ENCODE measurements at places on chromosomes 16 and 17.

- no peak for DNase-seq
Measured at GRCh38 chr16:88349153-88349902, 33.4 kb upstream of the ZNF469 start.

DNA sequence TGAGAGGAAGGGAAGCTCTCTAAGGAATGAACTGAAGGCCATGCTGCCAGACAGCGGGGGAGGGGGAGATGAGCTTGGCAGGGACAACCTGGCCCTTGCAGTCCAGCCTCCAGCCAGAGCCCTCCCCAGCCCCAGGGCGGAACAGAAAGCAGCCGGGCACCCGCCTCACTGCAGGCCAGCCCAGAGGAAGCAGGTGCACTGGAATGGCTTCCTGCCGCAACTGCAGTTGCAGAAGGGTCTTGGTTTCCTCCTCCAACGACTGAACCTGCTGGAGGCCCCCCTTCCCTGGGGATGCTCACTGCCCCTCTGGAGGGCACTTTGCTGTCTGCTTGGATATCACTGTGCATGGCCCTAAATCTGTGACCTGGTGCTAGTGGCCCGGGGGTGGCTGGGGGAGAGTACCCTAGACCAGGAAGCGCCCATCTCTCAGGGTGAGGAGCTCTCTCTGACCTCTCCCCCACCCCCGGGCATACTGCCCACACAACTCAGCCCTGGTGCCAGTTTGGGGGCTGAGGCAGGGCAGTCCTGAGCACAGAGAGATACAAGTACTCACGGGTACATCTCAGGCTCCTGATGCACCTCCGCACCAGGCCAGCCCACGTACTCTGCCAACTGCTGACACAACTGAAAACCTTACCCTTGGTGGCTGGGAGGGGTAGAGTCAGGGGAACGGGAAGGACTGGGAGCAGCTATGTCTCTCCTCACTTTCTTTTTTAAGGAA lies 41.1 kb downstream of the MYO18A start:
- DNase-seq = no peak

- DNase-seq = no peak
Measured at GRCh38 chr16:29198731-29199521, 207.6 kb downstream of the NPIPB11 start.

DNA sequence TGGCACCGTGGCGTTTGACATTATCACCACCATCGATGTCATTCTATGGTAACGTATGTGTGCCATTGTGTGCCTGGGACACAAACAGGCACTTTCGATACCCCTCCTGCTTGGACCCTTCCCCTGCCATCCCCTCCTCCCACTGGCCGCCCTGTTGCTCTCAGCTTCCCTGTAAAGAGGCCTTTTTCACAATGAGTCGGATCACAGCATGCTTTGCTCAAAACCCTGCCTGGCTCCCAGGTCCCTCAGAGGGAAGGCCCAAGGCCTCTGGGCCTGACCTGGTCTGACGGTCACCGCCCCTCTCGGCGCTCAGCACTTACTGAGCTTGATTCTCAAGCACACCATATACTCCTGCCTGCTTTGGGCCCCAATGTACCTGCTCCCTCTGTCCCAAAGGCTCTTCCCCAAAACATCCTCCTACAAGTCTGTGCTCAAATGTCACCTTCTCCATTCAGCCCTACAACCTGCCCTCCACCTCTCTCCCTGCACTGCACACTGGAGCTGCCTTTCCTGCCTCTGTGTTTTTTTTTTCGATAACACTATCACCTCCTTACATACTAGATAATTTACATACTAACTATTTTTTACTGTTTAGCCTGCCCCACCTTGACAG lies 303.8 kb downstream of the SOX9 start:
- no peak for DNase-seq

DNA sequence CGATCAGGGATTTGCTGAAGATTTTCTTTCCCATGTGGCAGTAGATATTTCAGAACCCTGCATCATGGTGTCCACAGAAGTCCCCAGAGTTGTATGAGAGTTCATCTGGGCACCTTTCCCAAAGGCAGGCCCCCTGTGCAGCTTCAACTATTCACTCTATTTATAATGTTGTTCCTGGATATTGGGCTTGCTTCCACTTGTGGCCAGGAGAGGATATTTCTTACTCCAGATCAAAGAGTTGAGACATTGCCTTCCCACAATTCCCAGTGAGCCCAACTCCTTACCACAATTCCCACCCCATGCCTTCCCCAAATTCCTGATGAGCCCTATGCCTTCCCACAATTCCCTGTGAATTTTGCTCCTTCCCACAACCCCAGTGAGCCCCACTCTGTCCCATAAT lies 206.9 kb downstream of the WWOX start:
- DNase-seq = no peak

- DNase-seq = no peak
Measured at GRCh38 chr17:13743906-13744305, 142.2 kb upstream of the HS3ST3A1 start.

- no peak for DNase-seq
Measured at GRCh38 chr17:77163001-77163400, 22.2 kb downstream of the SEC14L1 start.

GRCh38 chr16:8958344-8959167 lies 5.2 kb downstream of the USP7 start:
- DNase-seq = no peak

- no peak for DNase-seq
Measured at GRCh38 chr17:41730479-41730878, 4.0 kb downstream of the HAP1 start.

GRCh38 chr16:56145369-56145768 lies 45.9 kb upstream of the GNAO1 start:
- no peak for DNase-seq

DNA sequence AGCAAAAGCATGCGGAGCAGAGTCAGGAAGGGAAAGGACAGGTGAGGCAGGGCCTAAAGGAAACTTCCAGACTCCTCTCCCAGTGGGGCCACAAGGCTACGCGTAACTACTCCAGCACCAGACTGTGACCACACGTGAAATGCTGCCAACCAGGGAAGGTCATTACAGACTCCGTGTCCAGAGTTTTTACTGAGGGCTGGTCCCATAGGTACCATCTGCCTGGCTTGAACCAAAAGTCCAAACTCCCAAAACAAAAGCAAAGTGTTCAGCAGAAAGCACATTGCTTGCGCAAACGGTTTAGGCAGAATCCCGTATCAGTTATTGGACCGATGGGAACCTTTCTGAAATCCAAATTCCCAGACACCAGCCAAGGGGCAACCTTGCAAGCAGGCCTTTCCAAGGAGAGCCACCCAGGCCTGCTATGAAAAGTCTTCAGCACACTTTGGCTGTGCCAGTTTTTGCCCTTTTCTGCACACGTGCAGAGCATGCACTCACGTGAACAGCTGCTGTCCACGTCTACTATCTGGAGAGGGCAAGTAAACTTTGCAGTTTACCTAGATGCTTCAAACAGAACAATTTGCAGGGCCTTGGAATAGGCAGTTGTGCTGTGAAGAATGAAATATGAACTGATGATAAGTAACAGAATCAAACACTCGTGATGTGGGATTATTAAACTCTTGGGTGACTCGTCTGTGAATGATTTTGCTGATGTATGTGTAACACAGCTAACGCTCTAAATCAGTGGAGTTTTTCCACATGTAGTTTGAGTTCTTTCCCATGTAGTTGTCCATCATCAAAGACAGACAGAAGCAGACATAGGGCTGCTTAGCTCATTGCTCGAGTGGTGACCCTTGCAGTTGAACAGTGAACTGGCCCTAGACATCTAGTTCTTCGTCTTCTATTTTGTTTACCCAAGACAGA lies 58.1 kb upstream of the CRISPLD2 start:
- DNase-seq = no peak

DNA sequence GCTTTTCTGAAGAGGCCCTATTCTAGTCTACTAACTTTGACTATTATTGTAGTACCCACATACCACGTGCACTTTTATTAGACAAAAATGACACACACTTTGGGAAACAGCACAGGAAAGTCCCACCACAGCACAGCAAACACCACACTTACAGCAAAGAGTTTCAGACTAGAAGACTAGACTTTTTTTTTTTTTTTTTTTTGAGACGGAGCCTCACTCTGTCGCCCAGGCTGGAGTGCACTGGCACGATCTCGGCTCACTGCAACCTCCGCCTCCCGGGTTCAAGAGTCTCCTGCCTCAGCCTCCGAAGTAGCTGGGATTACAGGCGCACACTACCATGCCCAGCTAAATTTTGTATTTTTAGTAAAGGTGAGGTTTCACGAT lies 20.1 kb downstream of the YWHAE start:
- DNase-seq = no peak

DNA sequence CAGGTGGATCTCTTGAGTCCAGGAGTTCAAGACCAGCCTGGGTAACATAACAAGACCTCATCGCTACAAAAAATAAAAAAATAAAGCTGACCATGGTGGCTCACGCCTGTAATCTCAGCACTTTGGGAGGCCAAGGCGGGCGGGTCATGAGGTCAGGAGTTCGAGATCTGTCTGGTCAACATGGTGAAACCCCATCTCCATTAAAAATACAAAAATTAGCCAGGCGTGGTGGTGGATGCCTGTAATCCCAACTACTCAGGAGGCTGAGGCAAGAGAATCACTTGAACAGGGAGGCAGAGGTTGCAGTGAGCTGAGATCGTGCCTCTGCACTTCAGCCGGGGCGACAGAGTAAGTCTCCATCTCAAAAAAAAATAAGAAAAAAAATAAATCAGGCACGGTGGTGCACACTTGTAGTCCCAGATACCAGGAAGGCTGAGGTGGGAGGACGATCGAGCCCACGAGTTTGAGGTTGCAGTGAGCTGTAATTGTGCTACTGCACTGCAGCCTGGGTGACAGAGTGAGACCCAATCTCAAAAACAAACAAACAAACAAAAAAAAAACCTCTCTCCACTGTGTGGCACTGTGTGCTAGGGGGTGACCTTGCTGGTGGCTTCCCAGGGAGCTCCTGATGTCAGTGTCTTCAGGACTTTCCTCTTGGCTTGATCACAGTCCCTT lies 19.8 kb upstream of the MAPK3 start:
- DNase-seq = no peak

DNA sequence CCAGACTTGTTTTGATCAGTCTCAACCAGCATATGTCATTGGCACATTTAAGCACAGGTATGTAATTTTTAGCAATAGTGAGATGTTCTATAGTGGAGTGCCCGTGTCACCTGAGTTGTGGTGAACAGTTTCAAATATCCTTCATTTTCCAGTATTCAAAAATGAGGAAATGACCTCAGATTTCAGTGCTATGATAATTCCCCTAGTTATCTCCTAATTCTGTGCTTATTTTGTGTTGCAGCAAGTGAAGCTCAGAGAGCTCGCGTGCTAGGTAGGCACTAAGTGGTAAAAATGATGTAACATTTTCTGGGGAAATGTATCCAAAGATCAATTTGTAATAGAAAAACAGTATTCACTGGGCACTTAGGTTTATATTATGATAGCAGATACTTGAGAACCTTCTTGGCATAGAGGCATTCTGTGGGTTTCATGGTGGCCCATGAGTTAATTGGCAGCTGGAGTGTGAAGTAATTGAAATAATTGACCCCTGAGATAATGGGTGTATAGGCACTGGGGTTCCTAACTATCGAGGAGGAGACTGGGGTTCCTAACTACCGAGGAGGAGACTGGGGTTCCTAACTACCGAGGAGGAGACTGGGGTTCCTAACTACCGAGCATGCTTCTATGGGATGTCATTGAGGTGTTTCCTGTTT lies 159.1 kb downstream of the PRKCA start:
- no peak for DNase-seq

- no peak for DNase-seq
Measured at GRCh38 chr17:63438092-63439051, 7.7 kb downstream of the CYB561 start.

- no peak for DNase-seq
Measured at GRCh38 chr16:88487124-88487432, 34.0 kb downstream of the ZFPM1 start.

DNA sequence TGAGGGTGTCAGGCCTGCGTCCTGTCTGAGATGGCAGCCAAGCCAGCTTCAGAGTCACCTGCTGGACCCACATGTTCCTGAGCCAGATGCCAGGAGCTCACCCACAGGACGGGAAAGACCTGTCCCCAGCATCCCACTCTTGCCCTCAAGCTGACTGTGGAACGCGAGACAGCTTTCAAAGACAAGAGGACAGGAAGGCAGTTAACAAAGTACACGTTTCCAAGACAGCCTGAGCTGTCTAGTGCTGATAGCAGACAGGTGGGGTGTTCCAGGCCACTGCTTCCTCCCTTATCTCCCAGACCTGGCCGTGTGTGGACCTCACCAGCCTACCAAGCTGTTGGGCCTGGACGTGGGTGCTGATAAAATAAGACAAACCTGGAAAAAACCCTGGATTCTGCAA lies 13.2 kb downstream of the CMTM3 start:
- no peak for DNase-seq

DNA sequence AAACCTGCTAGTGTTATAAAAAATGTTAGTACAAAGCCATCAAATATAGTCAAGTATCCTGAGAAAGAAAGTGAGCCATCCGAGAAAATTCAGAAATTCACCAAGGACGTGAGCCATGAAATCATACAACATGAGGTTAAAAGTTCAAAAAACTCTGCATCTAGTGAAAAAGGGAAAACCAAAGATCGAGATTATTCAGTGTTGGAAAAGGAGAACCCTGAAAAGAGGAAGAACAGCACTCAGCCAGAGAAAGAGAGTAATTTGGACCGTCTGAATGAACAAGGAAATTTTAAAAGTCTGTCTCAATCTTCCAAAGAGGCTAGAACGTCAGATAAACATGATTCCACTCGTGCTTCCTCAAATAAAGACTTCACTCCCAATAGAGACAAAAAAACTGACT lies 31.7 kb downstream of the RBBP6 start:
- DNase-seq = no peak

GRCh38 chr16:67399218-67399733 lies 6.0 kb upstream of the TPPP3 start:
- no peak for DNase-seq

GRCh38 chr16:4917117-4917516 lies 19.8 kb downstream of the PPL start:
- DNase-seq = no peak

GRCh38 chr17:8210761-8211458 lies 535 bp upstream of the AURKB start:
- DNase-seq = no peak

DNA sequence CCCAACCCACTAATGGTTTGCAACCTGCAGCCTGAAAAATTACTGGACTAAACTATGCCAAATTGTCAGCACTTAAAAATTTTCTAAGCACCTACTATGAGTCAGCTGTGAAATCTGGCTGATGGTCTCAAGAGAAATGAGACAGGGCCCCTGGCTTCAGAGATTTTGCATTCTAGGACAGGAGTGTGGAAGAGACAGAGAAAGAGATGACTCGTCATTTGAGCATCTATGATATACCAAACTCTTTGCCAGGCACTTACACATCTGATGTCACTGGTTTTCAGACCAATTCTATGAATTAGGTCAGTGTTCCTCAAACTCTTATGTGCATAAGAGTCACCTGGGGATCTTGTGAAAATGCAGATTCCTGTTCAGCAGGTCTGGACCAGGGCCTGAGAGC lies 44.4 kb downstream of the CLEC19A start:
- no peak for DNase-seq

DNA sequence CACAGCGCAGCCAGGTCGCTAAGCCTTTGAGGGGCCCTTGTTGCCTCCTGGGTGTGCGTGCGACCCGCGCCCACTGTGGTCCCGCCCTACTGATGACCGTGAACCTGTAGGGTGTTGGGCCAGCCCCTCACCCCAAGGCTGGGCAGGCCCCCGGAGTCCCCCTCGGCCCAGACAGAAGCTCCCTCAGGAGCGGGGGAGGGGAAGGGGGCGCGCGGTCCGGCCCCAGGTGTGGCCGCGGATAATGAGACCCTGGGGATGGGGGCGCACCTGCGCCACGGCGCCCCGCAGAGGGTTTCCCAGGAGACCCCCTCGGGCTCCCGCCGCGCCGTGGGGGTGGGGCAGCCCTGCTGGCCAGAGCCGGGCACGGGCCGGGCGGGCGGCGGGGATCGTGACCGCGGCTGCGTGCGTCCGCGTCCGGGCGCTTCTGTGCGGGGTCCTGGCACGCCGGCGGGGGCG lies 358 bp upstream of the ARHGDIG start:
- no peak for DNase-seq

Measured in NCI-H1694 treated with DMSO at 0.1 percent for 48 hours (cell line).